ENCODE measurements at places on chromosomes 2 and 18.

- DNase-seq = no peak
Observed at GRCh38 chr2:138336146-138336545, 165.4 kb upstream of the SPOPL start.

- no peak for DNase-seq
Observed at GRCh38 chr2:169361706-169362117, 622 bp downstream of the LRP2 start.

DNA sequence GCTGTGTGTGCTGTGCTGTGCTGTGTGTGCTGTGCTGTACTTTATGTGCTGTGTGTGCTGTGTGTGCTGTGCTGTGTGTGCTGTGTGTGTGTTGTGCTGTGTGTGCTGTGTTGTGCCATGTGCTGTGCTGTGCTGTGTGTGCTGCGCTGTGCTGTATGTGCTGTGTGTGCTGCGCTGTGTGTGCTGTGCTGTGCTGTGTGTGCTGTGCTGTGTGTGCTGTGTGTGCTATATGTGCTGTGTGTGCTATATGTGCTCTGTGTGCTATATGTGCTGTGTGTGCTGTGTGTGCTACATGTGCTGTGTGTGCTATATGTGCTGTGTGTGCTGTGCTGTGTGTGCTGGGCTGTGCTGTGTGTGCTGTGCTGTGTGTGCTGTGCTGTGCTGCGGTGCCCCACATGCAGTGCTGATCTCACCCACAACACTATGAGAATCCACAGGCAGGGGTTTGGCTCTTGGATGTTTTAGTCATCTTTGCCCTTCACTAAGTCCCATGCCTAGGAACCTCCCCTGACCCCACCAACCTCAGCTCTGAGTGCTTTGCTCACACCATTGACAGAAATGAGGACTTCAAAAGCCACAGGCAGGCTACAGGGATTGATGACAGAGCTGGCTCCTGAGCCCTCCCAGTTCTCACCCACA is 30.5 kb upstream of the MAL start:
- DNase-seq = no peak

GRCh38 chr2:64658269-64658668 is 4.6 kb upstream of the SERTAD2 start:
- no peak for DNase-seq

DNA sequence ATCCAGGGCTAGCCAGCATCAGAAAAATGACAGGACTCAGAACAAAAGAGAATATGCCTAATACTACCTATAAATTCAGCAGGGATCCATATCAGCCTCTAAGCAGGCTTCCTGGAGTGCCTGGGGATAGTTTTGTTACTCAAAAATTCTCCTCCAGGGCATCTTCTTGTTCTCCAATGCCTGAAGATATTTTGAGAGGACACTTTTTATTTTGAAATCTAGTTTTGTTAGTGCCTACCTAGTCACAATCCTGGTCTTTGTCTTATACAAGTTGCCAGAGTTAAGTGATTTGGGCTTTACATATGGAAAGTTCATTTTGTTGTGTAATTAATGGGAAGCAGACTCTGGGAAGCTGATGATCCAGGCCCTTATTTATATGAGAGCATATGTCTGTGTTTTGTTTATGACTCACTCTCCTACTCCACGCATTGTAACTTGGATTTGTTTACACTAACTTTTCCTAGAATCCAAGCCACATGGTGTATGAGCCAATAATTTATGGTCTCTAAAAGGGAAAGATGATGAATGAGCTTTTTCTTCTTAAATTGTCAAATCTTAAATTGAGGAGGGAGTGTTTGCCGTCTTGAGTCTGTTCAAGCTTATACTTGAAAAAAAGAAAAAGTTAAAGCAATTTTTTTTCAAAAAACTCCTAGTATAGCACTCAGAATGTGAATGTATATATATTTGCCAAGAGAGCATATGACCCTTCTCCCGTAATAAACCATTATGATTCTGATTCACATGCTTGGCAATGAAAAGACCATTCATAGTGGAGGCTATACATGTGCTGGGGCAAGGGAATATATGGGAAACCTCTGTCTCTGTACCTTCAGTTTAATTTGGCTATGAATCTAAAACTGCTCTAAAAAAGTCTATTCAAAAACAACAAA is 370.3 kb downstream of the SETBP1 start:
- no peak for DNase-seq

- DNase-seq = no peak
Observed at GRCh38 chr2:205687641-205687956, 5.3 kb downstream of the NRP2 start.

- DNase-seq = no peak
Observed at GRCh38 chr2:42195559-42195958, 26.4 kb downstream of the EML4 start.

GRCh38 chr2:70400539-70400938 is 98.7 kb upstream of the FAM136A start:
- no peak for DNase-seq

All from hematopoietic multipotent progenitor cell treated with erythropoietin and hydrocortisone succinate and interleukin-3 and kit ligand, for 17 days (in vitro differentiated cells).